Stimulated activated CD4-positive, alpha-beta T cell treated with anti-CD3 and anti-CD28 coated beads, Interleukin-1b, Interleukin-23, amount 100 ng/mL, for 1 hour (primary cell): ENCODE measurements at places on chromosomes 6 and 20.

DNA sequence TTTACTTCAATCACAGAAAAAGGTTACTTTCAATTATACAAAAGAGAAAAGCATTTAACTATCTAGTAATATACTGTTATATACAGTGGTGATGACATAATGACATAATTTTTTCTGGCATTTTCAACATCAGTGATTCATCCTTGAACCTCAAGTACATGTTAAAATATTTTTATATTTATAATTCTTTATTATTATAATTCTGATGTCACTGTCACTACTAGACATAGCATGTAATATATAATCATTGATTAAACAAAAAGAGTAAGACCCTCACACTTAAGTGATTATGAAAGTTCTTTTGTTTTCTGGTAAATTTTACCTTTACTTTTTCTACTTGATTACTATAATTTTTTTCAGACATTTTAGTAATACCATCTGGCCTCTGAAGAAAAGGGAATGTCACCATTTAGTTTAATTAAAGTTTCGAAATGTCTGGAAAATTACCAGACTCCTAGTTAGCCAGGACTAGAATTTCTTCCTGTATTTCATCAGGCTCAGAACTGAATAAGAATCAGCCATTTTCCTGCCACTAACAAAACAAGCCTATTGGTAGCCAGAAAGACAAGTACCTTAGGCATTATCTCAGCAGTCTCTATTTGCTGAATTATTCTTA, 71.5 kb downstream of the FILIP1 start:
- no peak for DNase-seq

- DNase-seq = no peak
Observed at GRCh38 chr6:8017276-8017701, 46.9 kb downstream of the BLOC1S5 start.

GRCh38 chr6:144156991-144157390, 6.7 kb downstream of the STX11 start:
- DNase-seq = no peak

DNA sequence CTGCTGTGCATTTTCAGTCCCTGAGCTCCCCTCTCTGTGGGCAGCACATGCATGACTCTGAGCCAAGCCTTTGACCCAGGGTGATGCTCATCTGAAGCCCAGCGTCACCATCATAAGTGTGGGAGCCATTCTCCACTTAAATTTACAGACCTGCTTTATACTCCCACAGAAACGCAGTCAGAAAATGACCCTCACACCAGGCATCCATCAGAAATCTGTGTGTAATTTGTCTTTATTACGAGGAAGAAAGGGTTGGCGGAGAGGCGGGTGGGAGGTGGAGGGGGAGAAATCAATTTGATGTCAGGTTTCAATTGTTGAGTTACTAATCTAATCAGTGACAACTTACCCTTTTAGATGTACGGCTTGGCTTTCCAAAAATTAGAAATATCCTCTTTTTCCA, 353.6 kb downstream of the MAFB start:
- DNase-seq = no peak

- DNase-seq = no peak
Observed at GRCh38 chr6:154386848-154387717, 30.5 kb upstream of the IPCEF1 start.
